Activated naive CD4-positive, alpha-beta T cell treated with Interleukin-2 at 50 U/mL for 16 hours (primary cell): ENCODE measurements at places on chromosomes 6 and 20.

DNA sequence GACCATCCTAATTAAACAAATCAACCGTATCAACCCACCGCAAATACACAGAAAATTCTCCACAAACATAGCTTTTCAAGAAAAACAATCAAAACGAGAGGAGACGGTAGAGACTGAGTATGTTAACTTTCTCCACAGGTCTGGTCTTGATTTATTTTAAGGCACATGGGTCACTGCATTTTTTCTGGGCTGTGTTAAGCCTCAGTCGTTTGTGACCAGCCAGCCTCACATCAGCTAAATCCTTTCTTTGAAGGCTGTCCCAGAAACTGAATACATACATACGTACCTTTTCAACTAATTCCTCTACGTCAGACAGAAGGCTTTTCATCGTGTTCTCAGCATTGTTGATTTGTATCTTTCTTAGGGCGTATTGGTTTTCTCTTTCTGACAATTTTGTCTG is 69.4 kb downstream of the LAMA4 start:
- no peak for DNase-seq

DNA sequence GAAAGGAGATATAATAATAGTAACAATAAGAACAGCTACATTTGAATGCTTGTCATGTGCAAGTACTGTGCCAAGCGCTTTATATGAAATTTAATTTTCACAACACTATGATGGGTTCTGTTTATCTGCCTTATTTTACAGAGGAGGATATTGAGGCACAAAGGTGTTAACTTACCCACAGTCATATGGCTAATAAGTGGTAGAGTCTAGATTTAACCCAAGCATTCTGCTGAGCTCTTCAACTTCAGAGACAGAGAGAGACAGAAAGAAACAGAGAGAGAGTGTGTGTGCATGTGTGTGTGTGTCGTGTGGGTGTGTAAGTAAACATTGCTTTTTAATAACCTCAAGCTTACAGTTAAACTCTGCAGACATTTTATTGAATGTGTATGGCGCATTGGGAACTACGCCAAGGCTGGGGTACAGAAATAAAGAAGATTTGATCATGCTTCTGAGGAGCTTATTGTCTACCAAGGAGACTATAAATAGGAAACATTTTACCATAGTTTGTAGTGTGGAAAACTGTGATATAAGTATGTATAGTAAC is 12.9 kb downstream of the TBPL1 start:
- no peak for DNase-seq

DNA sequence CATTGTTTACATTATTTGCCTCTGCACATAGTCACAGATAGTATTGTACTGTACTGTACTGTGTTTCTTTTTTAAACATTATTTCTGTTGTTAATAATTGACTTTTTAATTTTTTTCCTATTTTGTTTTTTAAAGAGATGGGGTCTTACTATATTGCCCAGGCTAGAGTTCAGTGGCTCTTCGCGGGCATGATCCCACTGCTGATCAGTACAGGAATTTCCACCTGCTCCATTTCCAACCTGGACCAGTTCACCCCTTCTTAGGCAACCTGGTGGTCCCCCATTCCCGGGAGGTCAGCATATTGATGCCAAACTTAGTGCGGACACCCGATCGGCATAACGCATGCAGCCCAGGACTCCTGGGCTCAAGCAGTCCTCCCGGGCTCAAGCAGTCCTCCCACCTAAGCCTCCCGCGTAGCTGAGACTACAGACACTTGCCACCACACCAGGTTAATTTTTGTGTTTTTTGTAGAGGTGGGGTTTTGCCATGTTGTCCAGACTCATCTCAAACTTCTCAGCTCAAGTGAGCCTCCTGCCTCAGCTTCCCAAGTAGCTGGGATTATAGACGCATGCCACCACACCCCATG is 47.5 kb downstream of the PTPN1 start:
- DNase-seq: no peak

- DNase-seq: no peak
Measured at GRCh38 chr6:148943451-148943850, 196.6 kb downstream of the UST start.

GRCh38 chr6:49550492-49551077 is at the start of gene C6orf141:
Gene C6orf141, plus strand, starts transcription at chr6:49550668. Its CDS starts 125 bp downstream, at chr6:49550793.
- DNase-seq: peak; percentile 5

- no peak for DNase-seq
Measured at GRCh38 chr6:19434065-19434464, 403.1 kb upstream of the ID4 start.

- peak; percentile 29 for DNase-seq
Measured at GRCh38 chr6:90406142-90406794, 109.6 kb upstream of the BACH2 start.

DNA sequence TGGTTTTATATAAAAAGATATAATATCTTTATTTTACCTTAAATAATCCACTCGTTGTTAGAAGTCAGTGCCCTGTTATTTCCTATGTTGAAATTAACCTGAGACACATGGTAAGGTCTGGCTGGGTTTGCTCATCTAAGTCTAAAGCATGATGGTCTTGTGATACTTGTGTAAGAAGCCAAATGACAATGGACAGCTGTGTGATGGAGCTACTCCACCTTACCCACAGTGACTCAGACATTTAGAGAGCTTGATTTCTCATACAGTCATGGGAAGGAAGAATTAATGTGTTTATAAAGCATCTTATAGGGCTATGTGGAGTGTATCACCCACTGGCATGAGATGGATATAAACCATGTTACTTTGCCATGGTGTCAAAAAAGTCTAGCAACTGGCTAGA is 11.7 kb downstream of the CTCFL start:
- no peak for DNase-seq

DNA sequence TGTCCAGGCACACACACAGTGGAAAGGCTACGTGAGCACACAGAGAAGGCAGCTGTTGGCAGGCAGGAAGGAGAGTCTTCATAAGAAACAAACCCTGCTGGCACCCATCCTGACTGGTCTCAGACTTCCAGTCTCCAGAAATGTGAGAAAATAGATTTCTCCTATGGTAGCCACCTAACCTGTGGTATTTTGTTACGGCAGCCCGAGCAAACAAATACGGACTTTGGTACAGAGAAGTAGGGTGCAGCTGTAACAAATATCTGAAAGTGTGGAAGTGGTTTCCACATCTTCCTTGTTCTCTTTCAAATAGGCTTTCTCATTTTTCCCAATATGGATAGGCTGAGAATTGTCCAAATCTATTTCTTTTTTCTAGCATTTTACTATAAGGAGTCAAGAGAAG is 94.6 kb downstream of the ADGB start:
- no peak for DNase-seq

DNA sequence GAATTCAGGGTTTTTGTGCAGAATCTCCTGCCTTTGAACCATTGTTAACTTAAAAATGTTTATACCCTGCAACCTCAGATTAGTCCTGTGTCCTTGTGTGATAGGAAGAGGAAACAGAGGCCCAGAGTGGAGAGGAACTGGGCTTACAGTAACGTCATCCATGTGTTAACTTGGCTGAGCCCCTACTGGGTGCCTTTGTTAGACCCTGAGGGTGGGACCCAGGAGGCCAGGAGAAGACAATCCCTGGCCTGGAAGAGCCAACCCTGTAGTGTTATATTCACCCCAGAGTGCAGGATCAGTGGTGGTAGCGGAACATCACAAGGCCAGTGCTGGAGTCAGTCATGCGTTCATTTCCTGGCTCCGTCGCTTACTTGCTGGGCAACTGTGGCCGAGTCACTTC is 10.6 kb downstream of the MYLK2 start:
- no peak for DNase-seq

DNA sequence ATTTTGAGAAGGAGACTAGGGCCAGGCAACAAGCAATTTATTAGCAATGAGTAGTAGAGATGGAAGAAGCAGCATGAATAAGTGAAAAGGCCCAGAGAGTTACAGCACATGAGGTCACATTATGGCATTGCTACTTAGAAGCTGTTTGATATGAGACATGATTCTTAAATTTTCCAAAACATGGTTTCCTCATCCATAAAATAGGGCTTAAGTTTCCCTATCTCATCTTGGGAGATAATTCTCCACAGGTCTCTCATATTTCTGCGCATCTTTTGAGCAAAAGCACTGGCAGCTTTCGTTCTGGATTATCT is 656.1 kb downstream of the EPHA7 start:
- no peak for DNase-seq

DNA sequence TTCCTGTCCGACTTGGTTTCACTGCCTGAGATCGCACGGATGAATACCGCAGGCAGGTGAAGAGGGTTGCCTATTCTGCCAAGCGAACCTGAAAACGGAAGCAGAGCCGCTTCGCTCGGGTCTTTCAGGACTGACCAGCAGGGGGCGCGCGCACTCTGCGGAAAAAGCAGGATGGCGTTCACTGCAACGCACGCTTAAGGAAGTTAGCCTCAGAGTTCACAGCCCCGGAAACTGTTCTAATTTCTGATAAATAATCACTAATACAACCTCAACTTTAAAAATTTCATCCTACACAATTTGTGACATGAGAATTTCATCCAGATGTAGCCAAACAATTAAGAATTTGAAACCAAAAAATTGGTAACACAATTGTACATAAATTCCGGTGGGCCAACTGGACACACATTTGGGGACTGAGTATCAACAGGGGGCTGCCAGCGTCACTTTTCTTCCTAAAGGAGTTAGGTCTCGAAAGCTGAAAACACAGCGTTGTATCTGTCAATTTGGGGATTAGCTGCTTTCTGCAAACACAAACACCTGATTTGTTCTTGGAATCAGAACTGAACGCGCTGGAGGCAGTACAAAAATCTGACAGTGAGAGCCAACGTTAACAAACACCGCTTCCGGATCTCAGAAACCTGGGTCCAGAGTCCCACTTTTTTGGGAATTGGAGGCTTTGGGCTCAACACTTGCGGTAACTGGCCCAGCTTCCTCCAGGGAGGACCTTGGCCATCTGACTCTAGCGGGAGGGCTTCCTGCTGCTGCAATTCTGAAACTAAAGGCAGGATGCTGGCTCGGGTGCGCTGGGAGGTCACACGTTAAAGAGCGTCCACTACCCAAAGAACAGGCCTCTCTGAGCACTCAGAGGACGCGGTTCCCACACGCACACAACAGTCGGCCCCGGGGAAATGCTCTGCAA is 8.8 kb downstream of the PXDC1 start:
- peak; percentile 91 for DNase-seq

GRCh38 chr6:41222045-41222444 is 6.1 kb upstream of the TREML4 start:
- DNase-seq: no peak

DNA sequence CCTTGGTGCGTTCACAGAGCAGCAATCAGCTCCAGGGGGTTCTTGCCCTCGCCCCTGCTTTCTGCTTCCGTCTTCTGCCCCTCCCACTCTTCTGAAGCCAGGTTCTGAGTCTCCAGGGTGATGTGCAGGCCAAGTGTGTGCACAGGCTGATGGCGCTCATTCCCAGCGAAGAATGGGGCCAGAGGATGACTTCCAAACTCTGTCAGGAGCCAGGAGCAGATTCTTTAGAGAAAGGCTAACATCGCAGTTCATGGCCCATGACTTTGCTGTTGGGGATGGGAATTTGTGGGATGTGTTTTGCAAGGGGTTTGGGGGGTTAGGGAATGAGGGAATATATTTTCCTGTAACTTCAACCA is 56.1 kb upstream of the CCN6 start:
- DNase-seq: no peak

DNA sequence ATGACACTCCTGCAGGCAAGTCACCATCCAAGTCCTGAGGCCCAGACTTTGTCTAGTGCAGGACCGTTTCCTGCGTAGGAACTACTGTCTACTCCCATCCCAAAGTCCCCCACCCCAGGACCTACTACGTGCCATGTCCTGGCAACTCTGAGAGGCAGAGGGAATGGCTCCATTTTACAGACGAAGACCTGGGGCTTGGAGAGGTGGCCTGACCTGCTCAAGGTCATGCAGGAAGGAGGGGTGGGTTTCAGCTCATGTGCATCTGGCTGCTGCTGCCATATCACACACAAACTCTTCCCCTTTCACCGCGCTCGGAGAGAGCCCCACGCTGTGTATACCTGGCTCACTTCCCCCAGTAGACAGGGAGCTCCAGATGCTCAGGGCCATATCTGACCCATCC is 1.2 kb upstream of the NOL4L start:
- DNase-seq: no peak

DNA sequence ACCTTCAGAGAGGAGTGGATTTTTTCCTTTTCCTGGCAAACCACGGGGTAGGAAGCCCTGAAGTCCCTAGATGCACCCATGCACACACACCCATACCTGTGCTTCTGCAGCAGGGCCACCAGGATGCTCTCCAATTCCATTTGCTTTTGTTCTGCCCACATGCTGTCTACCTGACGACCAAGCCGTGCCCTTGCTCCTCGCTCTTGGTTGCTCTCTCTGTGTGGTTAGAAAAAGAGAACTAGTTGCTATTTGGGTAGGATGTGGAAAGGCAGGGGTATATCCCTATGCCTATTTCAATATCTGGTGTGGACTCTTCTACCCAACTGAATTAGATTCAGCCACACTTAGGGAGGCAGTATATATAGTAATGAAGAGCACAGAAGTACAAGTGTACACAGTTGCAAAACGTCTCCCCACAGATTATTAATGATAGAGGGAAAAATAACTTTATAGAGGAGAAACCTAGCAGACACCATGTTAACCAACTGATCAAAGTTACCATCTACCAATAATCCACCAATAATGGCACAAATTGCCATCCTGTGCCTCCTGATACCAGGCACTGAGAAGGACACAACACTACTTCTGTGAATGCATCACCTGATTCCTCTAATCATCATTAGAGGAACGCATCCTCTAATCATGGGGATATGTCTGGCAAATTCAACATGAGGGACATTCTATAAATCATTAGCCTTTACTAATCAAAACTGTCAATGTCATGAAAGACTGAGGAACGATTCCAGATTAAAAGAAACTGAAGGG is 7.3 kb downstream of the GHRH start:
- no peak for DNase-seq

- no peak for DNase-seq
Measured at GRCh38 chr20:3759316-3759823, 8.2 kb downstream of the ADISSP start.

GRCh38 chr6:15063253-15063853 is 182.5 kb upstream of the JARID2 start:
- no peak for DNase-seq

GRCh38 chr6:107098436-107099307 is 16.6 kb downstream of the BEND3 start:
- no peak for DNase-seq

DNA sequence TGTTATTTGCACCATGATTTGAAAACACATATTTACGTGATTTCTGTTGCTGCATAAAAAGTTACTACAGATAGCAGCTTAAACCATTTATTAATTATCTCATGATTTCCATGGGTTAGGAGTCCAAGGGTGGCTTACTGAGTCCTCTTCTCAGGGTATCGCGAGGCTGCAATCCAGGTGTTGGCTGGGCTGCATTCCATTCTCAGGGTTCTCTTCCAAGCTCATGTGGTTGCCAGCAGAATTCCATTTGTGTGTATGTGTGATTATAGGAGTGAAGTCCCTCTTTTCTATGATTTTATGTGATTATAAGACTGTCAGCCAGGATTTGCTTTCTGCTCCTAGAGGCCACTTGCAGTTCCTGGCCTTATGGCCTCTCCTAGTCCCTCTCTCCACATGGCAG is 135.1 kb downstream of the FAM83B start:
- no peak for DNase-seq

GRCh38 chr6:85580878-85581267 is 12.8 kb downstream of the SNX14 start:
- no peak for DNase-seq

- DNase-seq: no peak
Measured at GRCh38 chr20:32191873-32192272, 15.7 kb downstream of the PLAGL2 start.

GRCh38 chr6:1435806-1436205 is 46.4 kb downstream of the FOXF2 start:
- no peak for DNase-seq

GRCh38 chr6:40900791-40901190 is 138.2 kb downstream of the UNC5CL start:
- no peak for DNase-seq

GRCh38 chr6:119234457-119234856 is 115.1 kb downstream of the MAN1A1 start:
- DNase-seq: no peak
